CD8-positive, alpha-beta memory T cell (primary cell): ENCODE measurements at places on chromosomes 1 and 21.

GRCh38 chr21:15539376-15539775, 190.4 kb upstream of the USP25 start:
- no peaks in the 10 kb centered on the region for H3K36me3 ChIP-seq
- no peak overlapping the region for H3K27ac ChIP-seq
- no peaks in the 10 kb centered on the region for H3K27me3 ChIP-seq

DNA sequence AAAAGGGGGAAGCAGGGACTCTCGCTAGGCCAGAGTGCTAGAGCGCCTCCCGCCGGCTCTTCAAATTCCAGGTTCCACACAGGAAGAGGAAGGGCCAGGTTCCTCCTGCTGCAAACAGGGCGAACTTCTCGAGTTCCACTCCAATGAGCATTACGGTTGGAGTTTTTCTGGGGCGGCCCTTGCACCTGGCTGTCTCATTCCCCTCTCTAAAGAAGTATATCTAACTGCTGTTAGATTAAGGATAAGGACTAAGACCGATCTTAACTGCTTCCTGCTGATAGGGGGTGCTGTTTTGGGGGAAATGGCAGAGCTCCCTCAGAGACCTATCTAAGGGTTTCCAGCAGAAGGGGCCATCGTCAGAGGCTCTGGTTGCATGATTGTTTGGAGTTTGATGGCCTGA, 138.0 kb downstream of the RABGAP1L start:
- no peaks in the 10 kb centered on the region for H3K4me1 ChIP-seq
- H3K27ac ChIP-seq: no peak overlapping the region
- H3K27me3 ChIP-seq: no peaks in the 10 kb centered on the region
- no peaks in the 10 kb centered on the region for H3K36me3 ChIP-seq
- DNase-seq: no peak

- no peaks in the 10 kb centered on the region for H3K27me3 ChIP-seq
- DNase-seq: no peak
- H3K36me3 ChIP-seq: no peaks in the 10 kb centered on the region
Measured at GRCh38 chr21:44639331-44639655, 2.1 kb downstream of the KRTAP10-10 start.

GRCh38 chr1:15573477-15573876, 11.4 kb downstream of the AGMAT start:
- H3K27ac ChIP-seq: no peak overlapping the region
- H3K27me3 ChIP-seq: no peaks in the 10 kb centered on the region
- peaks cover 16% of the 10 kb centered on the region for H3K4me1 ChIP-seq
- peaks cover 12% of the 10 kb centered on the region for H3K36me3 ChIP-seq
- no peak overlapping the region for H3K4me3 ChIP-seq

DNA sequence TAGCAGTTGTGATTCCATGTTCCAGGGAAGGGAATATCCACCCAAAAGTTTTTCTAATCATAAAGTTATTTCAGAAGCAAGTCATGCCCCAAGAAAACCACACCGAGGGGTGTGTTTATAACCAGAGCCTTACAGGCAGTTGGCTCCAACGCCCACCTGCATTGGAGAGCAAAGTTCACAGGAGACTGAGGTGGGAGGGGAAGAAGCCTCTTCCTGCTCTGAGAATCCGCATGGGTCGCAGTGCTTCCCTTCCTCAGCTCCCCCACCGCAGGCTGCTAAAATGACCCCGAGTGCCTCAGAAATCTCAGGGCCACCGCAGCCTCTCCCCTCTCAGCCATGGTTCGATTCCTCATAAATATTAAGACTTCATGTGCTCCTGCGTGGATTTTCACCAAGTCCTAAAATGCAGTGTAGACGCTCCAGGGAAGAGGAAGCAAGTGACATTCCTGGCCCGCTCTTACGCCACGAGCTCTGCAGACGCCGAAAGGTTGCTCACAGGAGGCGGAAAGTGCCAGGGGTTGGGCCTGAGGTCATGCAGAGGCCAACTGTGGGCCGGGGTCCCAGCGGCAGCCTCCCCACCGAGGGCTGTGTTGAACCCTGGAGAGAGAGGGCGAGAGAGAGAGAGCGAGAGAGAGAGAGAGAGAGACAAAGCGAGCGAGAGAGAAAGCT, 13.4 kb upstream of the SPSB1 start:
- H3K36me3 ChIP-seq: no peaks in the 10 kb centered on the region
- DNase-seq: no peak
- no peak overlapping the region for H3K27ac ChIP-seq
- peaks cover 33% of the 10 kb centered on the region for H3K4me1 ChIP-seq
- no peaks in the 10 kb centered on the region for H3K27me3 ChIP-seq
- no peak overlapping the region for H3K4me3 ChIP-seq

DNA sequence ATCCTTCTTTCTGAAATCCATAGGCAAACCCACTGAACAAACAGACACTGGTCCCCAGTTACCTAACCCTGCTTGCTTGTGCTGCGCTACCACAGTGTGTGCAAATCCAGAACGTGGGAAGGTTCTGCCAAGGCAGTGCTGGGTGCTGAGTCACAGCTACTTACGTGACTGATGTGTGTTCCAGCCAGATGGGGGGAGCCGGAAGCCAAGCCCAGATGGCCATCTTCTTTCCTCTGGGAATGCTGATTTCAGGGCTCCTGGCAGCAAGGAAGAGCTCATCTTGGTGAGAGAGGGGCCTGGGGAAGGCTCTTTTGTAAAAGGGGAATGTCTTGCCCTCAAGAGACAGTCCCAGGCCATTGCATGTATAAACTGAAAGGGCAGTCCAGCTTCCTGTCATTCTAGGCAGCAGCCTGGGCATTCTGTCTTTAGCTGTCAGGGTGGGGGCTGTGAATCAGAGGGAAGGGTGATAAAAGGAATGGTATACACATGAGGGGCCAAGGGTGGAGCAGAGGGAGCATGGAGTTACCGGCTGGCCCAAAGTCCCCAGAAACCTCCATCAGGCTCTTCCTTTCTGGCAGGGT, 54.1 kb downstream of the CD46 start:
- H3K36me3 ChIP-seq: peaks cover 50% of the 10 kb centered on the region
- DNase-seq: no peak
- H3K4me1 ChIP-seq: peaks cover 41% of the 10 kb centered on the region
- H3K4me3 ChIP-seq: no peak overlapping the region
- H3K27ac ChIP-seq: peak overlapping the region; percentile 53

GRCh38 chr1:173417563-173417962, 59.6 kb upstream of the PRDX6 start:
- no peaks in the 10 kb centered on the region for H3K4me1 ChIP-seq
- H3K36me3 ChIP-seq: peaks cover 8% of the 10 kb centered on the region
- no peaks in the 10 kb centered on the region for H3K27me3 ChIP-seq
- H3K4me3 ChIP-seq: no peak overlapping the region
- H3K27ac ChIP-seq: no peak overlapping the region

DNA sequence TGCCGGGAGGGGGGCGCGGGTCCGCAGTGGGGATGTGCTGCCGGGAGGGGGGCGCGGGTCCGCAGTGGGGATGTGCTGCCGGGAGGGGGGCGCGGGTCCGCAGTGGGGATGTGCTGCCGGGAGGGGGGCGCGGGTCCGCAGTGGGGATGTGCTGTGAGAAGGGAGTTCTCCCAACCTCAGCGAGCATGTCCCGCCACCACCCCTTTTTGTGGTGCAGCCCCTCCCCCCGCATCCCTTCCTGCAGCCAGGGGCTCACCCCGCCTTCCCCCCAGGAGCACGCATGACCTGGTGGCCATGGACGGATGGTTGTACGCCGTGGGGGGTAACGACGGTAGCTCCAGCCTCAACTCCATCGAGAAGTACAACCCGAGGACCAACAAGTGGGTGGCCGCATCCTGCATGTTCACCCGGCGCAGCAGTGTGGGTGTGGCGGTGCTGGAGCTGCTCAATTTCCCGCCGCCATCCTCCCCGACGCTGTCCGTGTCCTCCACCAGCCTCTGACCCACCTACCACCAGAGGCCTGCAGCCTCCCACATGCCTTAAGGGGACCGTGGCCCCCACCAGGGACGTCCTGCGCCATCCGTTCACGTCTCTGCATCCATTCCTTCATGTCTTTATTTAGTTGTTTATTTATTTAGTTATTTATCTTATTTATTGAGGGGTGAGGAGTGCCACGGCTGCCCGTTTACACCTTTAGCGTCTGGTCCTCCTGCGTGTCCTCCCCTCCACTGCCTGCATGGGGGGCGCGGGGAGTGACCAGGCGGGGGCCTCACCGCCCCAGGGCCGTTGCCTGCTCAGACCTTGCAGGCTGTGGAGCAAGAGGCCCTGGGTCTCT, 1.4 kb upstream of the PLEKHN1 start:
- H3K36me3 ChIP-seq: no peaks in the 10 kb centered on the region
- no peak for DNase-seq

- H3K4me1 ChIP-seq: no peaks in the 10 kb centered on the region
- no peak for DNase-seq
- H3K27ac ChIP-seq: no peak overlapping the region
Measured at GRCh38 chr1:202029171-202029665, 18.8 kb downstream of the ELF3 start.

GRCh38 chr1:165525708-165526107, 18.1 kb upstream of the LRRC52 start:
- H3K36me3 ChIP-seq: no peaks in the 10 kb centered on the region
- H3K27ac ChIP-seq: no peak overlapping the region
- peaks cover 8% of the 10 kb centered on the region for H3K27me3 ChIP-seq
- H3K4me1 ChIP-seq: no peaks in the 10 kb centered on the region
- no peak overlapping the region for H3K4me3 ChIP-seq

GRCh38 chr21:32475162-32475812, 62.8 kb downstream of the EVA1C start:
- H3K4me3 ChIP-seq: no peak overlapping the region
- H3K4me1 ChIP-seq: no peaks in the 10 kb centered on the region
- H3K27me3 ChIP-seq: no peaks in the 10 kb centered on the region
- H3K27ac ChIP-seq: no peak overlapping the region
- no peaks in the 10 kb centered on the region for H3K36me3 ChIP-seq
- DNase-seq: no peak

- no peaks in the 10 kb centered on the region for H3K27me3 ChIP-seq
- no peak for DNase-seq
- H3K36me3 ChIP-seq: no peaks in the 10 kb centered on the region
- H3K4me1 ChIP-seq: peaks cover 7% of the 10 kb centered on the region
- no peak overlapping the region for H3K4me3 ChIP-seq
Measured at GRCh38 chr1:192527950-192528349, 47.6 kb upstream of the RGS1 start.

GRCh38 chr1:30743584-30744059, 14.0 kb downstream of the LAPTM5 start:
- DNase-seq: peak; percentile 84
- H3K27me3 ChIP-seq: no peaks in the 10 kb centered on the region
- peak overlapping the region; percentile 69 for H3K27ac ChIP-seq
- peaks cover 52% of the 10 kb centered on the region for H3K36me3 ChIP-seq
- peak overlapping the region; percentile 61 for H3K4me3 ChIP-seq

DNA sequence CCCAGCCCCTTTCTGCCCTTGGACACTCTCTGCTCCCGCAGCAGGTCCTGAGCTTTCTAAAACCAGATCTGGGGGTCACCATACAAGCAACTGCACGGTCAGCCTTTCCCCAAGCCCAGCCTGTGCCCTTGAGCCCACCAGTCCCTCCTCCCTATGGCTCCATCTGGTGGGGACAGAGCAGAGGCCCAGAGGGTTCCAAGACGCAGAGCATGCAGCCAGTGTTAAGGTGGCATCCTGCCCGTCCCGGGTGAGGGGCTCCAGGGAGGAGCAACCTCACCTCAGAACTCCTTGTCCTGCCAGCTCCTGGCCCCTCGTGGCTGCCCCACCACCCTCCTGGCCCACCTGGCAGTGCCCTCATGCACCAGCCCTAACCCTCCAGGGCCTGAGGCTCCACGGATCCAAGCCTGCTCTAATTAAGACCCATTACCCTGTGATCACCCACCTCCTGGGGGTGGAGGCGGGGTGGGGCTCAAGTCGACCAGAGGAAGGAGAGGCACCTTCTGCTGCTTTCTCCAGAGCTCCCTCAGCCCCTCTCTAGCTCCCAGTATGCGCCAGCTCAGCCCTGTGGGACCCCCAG, 8.5 kb downstream of the CHD5 start:
- H3K4me1 ChIP-seq: no peaks in the 10 kb centered on the region
- DNase-seq: no peak
- H3K27me3 ChIP-seq: no peaks in the 10 kb centered on the region
- no peak overlapping the region for H3K4me3 ChIP-seq

DNA sequence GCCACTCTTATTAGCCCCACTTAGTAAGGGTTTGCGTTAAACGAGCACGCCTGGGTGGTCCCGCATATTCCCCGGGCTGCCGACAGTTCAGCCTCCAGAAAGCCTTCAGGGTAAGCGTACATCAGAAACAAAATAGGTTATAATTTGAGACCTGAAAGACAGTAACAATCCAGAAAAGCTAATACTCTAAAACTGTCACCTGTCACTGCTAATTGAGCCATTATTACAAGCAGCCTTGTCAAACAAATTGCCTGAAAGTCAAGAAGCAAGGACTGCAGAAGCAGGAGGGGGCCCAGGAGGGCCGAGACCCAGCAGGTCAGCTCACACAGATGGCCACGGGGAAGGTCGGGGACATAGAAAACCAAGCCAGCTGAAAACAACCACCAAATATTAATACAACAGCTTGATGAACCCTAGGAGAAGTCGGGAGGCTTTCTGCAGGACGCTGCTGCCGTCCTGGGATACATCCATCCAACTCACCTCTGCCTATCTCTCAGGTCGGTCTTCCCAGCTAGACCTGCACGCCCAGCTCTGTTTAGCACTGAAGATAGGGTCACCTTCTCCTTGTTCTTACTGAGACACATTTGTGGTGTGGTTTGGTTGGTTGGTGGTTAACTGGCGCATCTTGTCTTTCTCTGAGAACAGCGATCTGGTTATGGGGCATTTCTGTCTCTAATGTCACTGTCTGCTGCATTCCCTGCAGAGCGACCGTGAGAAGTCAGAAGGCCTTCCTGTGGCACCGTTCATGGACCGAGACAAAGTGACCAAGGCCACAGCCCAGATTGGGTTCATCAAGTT, 110.8 kb downstream of the WDR4 start:
- H3K4me3 ChIP-seq: no peak overlapping the region
- H3K27me3 ChIP-seq: no peaks in the 10 kb centered on the region
- no peak for DNase-seq
- no peak overlapping the region for H3K27ac ChIP-seq
- H3K4me1 ChIP-seq: no peaks in the 10 kb centered on the region
- peaks cover 9% of the 10 kb centered on the region for H3K36me3 ChIP-seq

DNA sequence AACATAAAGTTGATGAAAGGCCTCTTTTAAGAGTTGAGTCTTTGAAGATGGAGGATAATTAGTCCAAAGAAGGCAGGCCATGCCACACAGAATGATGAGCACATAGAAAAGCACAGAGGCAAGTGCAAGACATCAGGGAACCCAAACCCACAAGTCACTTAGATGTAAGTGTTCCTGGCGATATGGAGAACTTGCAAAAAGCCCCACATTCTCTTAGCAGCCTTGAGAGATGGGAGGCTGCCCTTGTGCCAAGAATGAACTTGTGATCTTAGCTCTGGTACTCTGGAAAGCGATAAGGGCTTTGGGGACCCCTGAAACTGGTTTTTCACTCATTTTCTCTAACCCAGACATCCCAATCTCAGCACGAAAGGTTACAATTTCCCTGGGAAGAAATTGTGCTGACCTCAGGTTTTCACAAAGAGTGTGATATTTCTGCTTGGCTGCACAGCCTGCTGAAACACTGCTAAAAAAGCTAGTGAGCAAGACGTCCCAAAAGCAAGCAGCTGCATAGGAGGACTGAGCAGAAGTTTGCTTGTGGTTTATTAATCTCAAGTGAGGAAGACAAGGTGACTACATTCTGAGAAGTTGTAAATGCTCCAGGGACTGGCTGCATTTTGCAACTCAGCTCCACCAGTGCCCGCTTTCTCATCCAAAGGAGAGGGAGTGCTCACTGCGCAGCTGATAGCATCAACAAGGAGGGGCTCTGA, 496.9 kb upstream of the CAMK1G start:
- no peaks in the 10 kb centered on the region for H3K27me3 ChIP-seq
- H3K27ac ChIP-seq: no peak overlapping the region
- H3K4me3 ChIP-seq: no peak overlapping the region
- no peaks in the 10 kb centered on the region for H3K4me1 ChIP-seq
